Activated CD4-positive, alpha-beta T cell treated with anti-CD3 and anti-CD28 coated beads, Interleukin-2, amount 10 ng/mL, durations not matched to agents 7 days and 5 days (primary cell): ENCODE measurements at places on chromosomes 3 and 15.

DNA sequence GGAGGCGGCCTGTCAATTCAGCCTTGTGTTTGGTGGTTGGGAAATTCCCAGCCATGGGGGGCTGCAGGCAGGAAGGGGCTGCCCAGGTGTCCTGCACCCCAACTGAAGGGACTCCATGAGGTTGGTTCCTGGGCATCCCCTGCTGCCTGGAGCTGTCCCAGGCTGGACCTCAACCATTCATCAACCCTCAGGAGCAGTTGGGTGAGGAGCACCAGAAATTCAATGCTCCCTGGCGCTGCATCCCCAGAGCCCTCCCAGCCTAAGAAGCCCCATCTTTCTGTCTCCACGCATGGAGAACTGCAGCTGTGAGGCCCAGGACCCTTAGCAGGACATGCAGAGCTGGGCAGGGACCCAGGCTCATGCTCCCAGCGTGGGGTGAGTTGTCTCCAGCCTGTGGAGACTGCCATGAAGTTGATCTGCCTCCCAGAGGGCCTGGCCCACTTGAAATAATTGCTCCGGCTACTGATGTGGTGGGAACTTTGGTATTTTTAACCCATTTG is 8.0 kb upstream of the SEMA3B start:
- no peak for DNase-seq

DNA sequence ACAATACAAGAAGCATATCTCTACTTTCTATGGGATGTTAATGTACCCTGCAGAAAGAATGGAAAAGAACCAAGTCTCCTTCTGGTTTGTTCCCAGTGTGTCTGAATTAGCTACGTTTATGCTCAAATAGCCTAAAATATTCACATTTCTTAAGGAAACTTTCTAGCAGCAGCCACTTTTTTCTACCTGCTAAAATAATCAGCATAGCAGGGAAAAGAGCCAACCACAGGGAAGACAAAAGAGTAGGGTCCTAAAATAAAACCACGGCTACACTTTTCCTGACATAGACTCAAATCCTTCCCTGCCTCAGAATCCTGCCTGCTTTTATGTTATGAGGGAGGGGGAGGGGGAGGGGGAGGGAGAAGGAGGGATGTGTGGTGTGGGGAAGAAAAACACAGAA is 136.7 kb downstream of the GBE1 start:
- DNase-seq: no peak

DNA sequence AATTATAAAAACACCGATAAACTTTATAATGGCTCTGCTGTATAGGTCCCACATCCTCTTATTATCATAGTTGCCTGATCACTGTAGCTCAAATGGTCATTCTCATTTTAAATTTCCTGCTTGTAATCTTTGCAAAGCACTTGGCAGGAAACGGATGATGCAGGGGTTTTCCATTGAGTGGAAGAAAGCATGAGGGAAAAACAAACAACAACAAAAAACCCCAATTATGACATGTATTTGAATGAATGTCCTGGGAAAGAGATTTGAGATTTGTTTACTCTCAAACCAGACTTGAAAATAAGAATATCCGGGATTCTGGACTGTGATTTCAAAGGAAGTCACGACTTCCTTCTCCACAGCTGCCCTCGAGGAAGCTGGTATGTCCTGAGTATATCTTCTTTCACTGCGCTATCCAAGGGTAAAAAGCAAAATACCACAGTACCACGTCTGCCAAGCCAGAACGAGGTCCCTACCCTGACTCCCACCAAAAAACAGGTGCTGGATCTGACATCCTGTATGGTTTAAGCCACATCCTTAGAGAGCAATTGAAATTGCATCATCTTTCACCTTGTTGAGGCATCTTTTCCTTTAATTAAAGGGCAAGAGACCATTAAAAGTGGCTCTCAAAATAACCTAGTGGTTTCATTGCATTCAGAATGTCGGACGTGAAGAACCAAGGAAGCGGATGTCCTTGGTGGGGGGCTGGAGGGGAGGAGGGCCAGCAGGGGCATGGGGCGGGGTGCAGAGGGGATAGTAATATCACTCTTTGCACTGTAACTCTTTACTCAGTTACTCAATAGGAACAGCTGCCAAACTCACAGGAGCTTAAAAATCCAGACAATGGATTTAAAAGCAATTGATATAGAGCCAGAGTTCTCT is 13.5 kb upstream of the TIPIN start:
- peak; percentile 44 for DNase-seq

- no peak for DNase-seq
Measured at GRCh38 chr3:65408531-65409175, 630.1 kb downstream of the MAGI1 start.
